PC-9 (cell line): ENCODE measurements at places on chromosomes 5 and 9. TPM values are rescaled to one million over a fixed set of nuclear protein-coding genes. Genes with fewer than 3 reads are reported as not detected.

Gene CNTFR
- not detected in 2 replicates for total RNA-seq

Gene PLCXD3
- 0.11 and 0.18 TPM in 2 replicates for total RNA-seq

- DNase-seq: no peak
Observed at GRCh38 chr5:53490747-53491146, 10.3 kb downstream of the FST start.

- DNase-seq: no peak
Observed at GRCh38 chr5:147801461-147801860, 18.9 kb upstream of the JAKMIP2 start.

- peak; percentile 74 for DNase-seq
Observed at GRCh38 chr5:56200971-56201666, 32.0 kb downstream of the ANKRD55 start.

DNA sequence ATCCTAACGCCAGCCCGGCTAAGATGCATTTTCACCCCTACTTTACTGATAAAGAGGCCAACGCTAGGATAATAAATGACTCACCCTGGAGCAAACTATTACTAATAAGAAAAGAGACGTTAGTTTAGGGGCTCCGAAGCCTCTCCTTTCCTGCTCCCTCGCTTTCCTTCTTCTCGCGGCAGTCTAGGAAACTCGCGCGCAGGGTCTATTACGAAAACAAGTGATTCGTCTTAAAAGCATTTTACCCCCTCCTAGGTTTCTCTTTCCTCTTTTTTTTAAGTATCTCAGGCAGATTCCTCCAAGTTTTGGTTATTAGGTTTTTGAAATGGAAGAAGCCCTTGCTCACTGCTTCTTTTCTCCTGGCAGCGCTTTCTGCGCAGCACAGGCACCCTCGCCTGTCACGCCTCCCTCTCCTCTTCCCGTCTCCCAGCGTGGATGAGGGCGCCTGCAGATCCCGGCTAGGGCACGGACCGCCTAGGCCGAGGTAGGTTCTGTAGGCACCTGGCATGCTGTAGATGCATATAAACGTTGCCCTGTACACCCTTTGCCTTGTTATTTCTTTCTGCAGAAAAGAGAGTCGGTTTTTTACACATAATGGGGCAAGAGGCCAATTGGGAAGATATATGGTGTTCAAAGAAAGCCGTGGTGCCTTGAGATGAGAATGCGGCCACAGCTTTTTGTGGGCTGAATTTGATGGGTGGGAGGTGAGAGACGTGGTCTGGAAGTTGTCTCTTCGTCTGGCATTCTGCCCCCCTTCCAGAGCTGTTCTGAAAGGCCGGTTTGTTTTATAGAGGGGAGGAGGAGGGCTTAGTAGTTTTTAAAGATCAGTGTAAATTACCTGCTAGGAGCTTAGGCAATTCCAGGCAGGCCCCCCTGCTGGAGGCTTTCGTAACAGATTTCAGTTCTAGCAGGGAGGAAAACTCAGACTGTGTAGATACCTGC lies 983 bp downstream of the GCNT1 start:
- peak; percentile 56 for DNase-seq

- no peak for DNase-seq
Observed at GRCh38 chr5:74631081-74631953, 9.2 kb downstream of the ENC1 start.

DNA sequence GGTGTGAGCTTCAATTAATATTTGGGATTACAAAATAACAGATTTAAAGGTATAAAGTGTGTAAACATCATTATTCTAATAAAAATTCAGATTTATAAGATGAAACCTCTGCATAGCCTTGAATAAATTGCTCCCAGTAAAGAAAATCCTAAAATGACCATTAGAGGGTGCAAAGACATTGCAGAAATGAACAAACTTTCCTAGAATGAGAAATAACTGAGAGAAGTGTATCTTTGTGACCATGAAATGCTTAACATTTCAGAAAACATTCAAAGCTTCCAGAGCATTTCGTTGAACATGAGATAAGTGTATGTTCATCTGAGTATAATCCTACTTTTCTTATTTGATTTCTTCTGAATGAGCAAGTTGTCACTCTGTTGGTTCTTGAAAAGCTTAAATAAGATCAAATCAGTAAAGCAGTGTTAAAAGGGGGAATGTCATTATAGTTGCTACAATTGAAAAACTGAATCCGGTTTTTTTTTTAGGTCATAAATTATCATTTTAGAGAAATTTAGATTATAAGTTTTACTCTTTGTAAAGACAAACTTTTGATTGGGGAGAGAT lies 24.7 kb upstream of the NUDT12 start:
- no peak for DNase-seq

DNA sequence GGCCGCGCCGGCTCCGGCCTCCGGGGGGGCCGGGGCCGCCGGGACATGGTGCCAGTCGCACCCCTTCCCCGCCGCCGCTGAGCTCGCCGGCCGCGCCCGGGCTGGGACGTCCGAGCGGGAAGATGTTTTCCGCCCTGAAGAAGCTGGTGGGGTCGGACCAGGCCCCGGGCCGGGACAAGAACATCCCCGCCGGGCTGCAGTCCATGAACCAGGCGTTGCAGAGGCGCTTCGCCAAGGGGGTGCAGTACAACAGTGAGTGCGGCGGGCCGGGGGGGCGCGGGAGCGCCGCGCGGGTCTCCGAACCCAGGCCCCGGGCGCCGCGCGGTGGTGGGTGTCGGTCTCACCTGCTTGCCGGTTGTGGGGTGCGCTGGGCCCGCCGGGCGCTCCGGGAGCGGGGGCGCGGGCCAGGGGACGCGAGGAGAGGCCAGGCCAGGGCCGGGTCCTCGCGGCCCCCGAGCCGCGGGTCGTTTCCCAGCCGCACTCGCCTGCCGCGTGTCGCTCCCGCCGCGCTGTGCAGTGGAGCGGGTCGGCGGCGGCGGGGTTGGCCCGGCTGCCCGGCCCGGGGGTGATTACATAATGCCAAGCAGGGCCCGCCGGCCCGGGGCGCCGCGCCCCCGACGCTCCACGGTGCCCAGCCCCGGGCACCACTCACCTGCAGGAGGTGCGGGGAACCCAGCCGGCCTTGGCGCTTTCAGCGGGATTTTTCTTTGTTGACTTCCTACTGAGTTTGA lies 492 bp downstream of the RABL6 start:
- peak; percentile 37 for DNase-seq

DNA sequence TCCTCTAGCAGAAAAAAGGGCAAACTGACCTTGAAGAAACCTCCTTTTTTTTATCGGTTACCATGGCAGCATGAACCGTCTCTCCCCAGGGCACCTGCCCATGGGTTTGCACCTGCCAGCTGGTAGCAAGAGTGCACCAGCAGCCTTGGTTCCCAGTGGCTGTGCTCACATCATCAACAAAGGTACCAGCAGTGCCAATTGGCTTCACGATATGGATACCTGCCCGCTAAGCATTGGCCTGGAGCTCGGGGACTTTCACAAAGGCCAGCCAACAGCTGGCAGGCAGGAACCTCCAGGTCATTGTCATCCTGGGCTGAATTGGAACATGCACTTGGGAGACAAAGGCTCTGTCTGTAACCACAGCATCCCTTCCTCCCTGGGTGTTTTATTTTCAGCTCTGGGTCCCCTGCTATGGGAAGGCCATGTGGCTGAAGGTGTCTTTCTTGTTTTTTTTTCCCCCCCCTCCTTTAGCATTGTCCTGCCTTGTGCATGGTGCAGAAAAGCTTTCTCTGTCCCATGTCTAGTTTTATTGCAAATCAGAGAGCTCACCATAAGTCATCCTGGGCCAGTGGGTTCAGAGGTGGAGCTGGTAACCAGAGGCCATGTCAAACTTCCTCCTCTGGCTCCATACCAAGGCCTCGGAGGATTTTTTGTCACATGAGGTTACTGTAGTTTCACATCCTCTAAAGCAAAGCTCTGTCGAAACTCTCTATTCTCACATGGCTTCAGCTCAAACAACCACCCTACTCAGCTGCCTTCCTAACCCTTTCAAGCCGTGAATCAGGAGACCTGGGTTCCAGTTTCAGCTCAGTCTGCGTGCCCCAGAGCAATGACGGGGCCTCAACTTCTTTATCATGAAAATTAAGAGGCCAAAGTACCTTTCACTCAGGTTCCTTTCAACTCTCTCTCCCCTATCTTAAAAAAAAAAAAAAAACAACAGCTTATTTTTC lies 145.5 kb upstream of the MAP3K1 start:
- DNase-seq: no peak
